ENCODE measurements at places on chromosomes 12 and 14.

GRCh38 chr12:107385509-107385908, 292.2 kb upstream of the CRY1 start:
- no peak for DNase-seq

DNA sequence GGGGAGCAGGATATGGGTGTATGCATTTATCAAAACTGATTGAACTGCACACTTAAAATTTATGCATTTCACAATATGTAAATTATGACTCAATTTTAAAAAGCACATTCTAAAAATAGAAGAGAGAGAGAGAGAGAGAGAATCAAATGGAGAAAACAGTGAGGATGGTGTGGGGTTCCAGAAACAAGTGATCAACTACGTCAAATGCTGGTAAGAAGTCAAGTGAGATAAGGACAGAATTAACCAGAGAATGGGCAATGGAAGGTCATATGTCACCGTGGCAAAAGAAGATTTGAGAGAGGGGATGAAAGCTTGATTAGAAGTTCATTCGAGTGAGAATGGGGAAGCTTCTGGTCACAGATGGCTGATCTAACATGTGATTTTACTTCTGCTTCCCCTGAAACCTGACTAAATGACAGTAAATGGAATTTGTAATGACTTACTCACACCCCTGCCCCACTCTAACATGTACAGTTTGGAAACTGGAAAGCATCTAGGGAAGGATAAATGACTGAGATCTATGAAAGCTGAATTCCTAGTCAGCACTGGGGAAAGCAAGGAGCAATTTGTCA, 276.5 kb upstream of the AMIGO2 start:
- DNase-seq = peak; percentile 18

- DNase-seq = no peak
Measured at GRCh38 chr14:23105348-23105824, 597 bp upstream of the CIROP start.

DNA sequence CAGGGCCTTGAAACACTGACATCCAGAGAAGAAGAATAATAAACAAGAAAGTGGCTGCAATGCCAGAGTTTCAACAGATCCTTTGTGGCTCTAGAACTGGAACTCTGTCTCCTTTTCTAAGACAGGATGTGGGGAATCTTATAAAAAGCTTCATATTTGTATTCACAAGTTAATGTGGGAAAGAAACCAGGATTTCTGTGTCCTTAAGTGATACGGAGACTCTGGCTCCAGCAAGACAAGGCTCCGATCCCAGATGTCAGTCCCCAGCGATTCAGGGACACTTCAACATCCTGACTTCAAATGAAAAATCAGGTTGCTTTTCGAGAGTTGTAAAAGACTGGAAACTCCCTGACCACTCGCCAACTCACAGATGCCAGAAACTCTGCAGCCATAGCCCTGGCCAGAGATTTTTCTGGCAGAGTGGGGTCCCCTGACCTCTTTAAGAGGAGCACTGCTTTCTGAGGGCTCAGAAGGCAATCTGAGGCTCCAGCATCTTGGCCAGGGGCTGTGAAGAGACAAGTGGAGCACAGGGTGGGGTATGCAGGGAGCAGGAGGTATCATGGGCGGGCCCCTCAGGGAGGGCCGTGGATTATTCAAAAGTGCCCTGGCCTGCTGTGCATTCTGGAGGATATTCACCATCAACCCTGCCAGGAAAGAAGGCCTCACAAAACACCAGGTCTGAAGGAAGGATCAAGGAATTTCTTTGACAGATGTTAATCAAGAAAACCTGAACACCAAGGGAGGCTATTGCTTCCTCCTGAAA, 53.3 kb downstream of the TMX1 start:
- DNase-seq = no peak

DNA sequence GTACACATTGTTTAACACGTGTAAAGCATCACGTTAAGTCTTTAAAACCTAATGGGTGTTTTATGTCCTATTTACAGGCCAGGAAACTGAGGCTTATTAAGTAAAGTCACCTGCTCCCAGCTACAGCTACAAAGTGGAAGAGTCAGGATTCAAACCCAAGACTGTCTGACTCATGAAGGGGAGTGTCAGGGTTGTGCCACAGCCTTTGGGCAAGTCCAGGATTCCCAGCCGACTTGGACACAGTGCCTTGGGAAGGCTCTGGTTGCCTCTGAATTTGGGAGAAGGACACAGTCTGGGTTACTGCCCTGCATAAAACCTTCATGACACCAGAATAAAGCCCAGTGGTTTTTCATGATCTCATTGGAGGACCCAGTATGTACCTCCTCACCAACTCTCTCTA, 7.3 kb downstream of the RNU4-2 start:
- DNase-seq = no peak

All from CD4-positive, alpha-beta T cell treated with Interleukin-1 beta for 1 hour (primary cell).